NB4 (cell line): ENCODE measurements at places on chromosomes 1 and 21.
A peak's percentile ranks its signal among the peaks of the same experiment; 100 is the strongest.

DNA sequence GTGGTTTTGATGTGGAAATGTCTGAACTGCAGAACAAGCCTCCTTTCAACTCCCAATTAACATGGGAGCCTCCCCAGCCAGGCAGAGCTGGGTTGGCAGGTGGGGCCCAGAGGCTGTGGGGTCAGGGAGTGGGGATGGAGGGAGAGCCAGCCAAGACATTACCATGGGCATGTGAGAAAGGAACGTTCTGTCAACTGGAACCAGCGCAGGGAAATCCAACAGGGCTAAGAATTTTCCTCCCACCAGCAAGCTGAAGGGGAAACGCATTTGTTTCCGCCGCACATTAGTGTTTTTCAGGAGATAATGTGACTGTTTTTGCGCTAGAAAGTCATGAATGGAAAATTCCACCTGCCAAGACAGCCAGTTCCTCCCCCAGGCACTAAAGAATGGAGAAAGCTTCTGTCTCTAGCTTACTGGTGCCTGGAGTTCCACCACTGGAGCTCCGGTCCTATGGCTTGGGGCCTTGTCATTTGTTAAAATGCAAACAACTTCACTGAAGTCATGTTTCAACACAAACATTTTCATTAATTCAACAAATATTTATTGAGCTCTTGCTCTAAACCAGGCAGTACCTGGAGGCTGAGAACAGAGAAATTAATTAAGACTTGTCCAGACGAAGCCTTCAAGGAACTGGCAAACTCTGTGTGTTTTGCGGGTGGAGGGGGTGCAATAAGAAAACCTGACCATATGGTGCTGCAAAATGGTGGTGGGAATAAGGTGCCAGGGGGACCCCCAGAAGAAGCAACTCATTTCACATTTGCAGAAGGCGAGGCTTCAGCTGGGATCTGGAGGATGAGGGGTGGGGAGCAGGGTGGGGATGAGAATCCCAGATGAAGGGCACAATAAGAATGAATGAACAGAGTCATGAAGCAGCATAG lies 305.1 kb downstream of the MATN1 start:
- DNase-seq: no peak

- DNase-seq: no peak
Measured at GRCh38 chr1:46806196-46807020, 7.6 kb downstream of the CYP4B1 start.

GRCh38 chr1:245448975-245449431 lies 294.2 kb downstream of the KIF26B start:
- DNase-seq: no peak

DNA sequence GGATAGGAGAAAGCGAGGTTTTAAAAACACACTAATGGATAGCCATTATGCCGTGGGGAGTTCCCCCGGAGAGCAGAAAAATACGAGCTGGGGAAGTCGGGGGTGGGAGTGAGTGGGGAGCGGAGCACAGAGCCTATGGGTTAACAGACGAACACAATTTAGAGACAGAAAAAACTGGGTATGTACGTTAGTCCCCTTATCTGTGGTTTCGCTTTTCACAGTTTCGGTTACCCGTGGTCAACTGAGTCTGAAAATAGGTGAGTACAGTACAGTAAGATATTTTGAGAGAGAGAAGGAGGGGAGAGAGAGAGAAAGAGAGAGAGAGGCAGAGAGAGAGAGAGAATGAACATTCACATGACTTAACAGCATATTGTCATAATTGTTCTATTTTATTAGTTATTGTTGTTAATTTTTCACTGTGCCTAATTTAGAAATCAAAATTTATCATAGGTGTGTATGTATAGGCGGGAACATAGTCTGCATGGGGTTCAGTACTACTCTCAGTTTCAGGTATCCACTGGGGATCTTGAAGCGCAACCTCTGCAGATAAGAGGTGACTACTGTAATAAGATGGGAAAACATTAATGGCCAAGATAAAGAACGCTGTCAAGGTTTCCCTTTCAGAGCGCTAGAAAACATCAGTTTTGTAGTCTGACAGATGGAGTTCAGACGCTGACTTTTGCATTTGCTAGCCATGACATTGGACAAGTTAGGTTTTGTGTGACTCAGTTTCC lies 125.6 kb upstream of the LMO4 start:
- peak; percentile 56 for DNase-seq

DNA sequence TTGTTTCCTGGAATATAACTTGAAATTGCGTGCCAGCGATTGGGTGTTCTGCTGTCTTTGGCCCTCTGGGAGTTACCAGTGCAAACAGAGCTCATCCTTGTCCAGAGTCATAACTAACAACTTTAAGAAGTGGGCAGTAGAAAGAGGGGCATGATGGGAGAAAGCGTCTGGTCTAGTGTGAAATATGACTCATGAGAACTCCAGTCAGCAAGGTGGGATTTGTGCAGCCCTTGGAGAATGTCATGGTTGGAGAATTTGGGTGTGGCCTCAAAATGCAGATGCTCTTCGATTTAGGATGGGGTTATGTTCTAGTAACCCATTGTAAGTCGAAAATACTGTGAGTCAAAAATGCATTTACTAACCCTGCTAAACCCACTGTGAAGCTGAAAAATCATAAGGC lies 12.9 kb downstream of the ATP1B1 start:
- no peak for DNase-seq

DNA sequence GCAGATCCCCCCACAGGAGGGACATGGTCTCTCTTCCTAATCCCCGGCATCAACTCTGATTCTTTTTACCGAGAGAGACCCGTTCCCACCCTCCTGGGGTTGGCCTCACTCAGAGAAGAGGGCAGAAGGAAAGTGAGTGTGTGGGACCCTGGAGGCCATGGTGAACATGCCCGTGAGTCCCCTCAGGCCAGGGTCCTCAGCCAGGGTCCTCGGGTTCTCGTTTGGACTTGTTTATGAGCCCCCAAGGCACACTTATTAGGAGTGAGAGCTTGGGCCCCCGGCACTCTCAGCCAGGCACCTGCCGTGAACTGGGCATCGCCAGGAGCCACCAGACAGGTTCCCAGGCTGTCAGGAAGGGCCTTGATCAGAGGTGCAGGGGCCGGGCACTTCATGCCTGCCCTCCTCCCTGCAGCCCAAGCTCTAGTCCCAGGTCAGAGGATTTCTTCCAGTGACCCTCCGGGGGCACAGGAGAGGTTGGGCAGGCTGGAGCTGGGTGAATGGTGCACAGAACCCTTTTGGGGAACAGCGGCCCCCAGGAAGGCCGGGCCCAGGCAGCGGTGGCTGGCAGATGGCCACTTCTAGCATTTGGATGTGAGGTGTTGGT lies 122.6 kb downstream of the CRYAA start:
- DNase-seq: no peak
